Adrenal gland (tissue), 19 donors: ENCODE measurements at places on chromosomes 2 and 18. TPM values are rescaled to one million over a fixed set of nuclear protein-coding genes. Genes with fewer than 3 reads are reported as not detected.

VSNL1 gene
- 51.1 TPM for total RNA-seq

- H3K27ac ChIP-seq = no peak overlapping the region
- H3K4me1 ChIP-seq = no peaks in the 10 kb centered on the region
- no peak for DNase-seq
- H3K36me3 ChIP-seq = no peaks in the 10 kb centered on the region
- no peaks in the 10 kb centered on the region for H3K27me3 ChIP-seq
Observed at GRCh38 chr2:129796801-129797488, 182.5 kb upstream of the RAB6C start.

DNA sequence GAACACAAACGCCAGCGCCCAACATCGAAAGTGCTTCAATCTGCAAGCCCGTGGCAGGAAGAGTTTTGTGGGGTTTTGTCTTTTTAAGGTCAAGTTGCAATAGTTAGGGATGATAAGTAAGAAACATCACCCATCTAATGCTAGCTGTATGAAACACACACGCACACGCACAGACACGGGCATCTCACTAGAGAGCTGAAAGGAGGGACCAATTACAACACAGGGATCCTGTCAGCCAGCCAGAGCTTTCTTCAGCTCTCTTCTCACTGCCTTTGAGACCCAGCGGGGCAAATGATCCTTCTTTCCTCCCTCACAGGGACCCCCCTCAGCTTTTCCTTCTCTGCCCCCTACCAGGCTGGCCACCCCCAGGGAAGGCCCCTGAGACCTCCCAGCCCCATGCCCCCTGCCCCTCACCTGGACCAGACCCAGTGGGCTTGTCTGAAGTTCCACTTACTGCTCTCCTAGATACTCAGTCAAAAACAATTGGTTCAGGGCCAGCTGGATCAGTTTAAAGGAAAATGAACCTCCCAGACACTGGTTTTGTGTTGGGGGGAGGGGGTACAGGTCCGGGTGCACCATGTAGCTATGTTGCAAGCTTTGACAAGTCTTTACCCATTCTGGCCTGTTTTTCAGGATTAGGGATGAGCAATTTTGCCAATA lies 17.9 kb downstream of the CYP26B1 start:
- no peak overlapping the region for H3K27ac ChIP-seq
- no peaks in the 10 kb centered on the region for H3K36me3 ChIP-seq
- no peaks in the 10 kb centered on the region for H3K27me3 ChIP-seq
- H3K4me3 ChIP-seq = no peak overlapping the region

IL36RN gene
- total RNA-seq = not detected
